ENCODE measurements at places on chromosomes 2 and 18. TPM values are rescaled to one million over a fixed set of nuclear protein-coding genes. Genes with fewer than 3 reads are reported as not detected.
A peak's percentile ranks its signal among the peaks of the same experiment; 100 is the strongest.

Gene IL37
- not detected for polyA plus RNA-seq

Gene CHRNG
- polyA plus RNA-seq, result not detected

Gene STPG4
- not detected for polyA plus RNA-seq

- DNase-seq, result peak; percentile 52
- no peak overlapping the region for H3K27ac ChIP-seq
- no peaks in the 10 kb centered on the region for H3K4me1 ChIP-seq
Observed at GRCh38 chr2:197191177-197191939, 119.2 kb downstream of the ANKRD44 start.

Gene SPATA3
- not detected for polyA plus RNA-seq

Gene DNAH7
- polyA plus RNA-seq, result 0.40 TPM

Gene POTEC
- polyA plus RNA-seq, result not detected

GRCh38 chr18:11923450-11923849, 15.3 kb upstream of the MPPE1 start:
- no peaks in the 10 kb centered on the region for H3K27me3 ChIP-seq
- no peak overlapping the region for H3K27ac ChIP-seq
- H3K4me1 ChIP-seq, result no peaks in the 10 kb centered on the region
- DNase-seq, result no peak

DNA sequence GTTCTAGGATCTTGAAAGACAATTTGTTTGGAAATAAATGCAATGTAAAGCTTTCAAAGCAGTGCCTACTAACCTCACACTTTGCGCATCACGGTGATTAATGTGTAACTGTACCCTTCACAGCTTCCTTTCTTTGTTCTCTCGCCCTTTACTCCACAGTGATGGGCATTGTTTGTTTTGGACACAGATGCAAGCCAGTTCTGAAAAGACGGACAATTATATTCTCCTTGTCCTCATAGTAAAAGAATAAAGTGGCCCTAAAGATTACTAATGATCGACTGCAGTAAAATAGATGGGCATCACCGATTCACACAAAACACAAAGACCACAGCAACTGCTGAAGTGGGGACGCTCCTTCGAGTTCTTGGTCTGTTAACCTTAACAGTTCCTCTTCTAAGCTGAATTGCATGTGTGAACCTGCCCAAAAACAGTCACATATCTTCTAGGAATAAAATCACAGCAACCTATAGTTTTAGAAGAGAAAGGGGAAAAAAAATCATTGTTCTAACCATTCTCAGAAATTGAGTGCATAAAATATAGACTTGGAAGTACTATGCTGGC, 7.7 kb downstream of the L3MBTL4 start:
- no peak overlapping the region for H3K4me3 ChIP-seq
- H3K27ac ChIP-seq, result no peak overlapping the region
- H3K36me3 ChIP-seq, result no peaks in the 10 kb centered on the region

Gene ZNF892
- polyA plus RNA-seq, result 1.0 TPM

DNA sequence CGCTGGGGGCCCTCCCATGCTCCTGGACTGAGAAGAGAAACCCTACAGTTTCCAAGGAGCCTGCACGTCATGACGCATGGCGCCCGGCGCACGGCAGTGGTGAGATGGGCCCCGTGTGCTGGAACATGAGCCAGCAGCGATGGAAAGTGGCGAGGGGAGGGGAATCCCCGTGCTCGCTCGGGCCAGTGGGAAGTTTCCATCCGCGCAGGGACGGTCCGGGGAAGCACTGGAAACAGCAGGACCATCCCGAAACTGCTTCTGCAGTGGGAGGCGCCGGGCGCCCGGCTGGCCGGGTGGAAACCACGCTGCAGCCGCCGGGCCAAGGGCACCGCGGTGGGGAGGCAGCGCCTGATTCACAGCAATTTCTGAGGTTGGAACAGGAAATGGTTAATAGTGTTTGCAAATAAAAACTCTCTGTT, 4.9 kb upstream of the PDCD1 start:
- H3K27ac ChIP-seq, result no peak overlapping the region
- H3K27me3 ChIP-seq, result peaks cover 16% of the 10 kb centered on the region

- H3K27me3 ChIP-seq, result no peaks in the 10 kb centered on the region
- peak overlapping the region; percentile 44 for H3K4me3 ChIP-seq
- peak; percentile 77 for DNase-seq
- H3K27ac ChIP-seq, result peak overlapping the region; percentile 89
Observed at GRCh38 chr18:10379522-10379921, 74.9 kb upstream of the APCDD1 start.

Gene DNER
- polyA plus RNA-seq, result 0.16 TPM

DNA sequence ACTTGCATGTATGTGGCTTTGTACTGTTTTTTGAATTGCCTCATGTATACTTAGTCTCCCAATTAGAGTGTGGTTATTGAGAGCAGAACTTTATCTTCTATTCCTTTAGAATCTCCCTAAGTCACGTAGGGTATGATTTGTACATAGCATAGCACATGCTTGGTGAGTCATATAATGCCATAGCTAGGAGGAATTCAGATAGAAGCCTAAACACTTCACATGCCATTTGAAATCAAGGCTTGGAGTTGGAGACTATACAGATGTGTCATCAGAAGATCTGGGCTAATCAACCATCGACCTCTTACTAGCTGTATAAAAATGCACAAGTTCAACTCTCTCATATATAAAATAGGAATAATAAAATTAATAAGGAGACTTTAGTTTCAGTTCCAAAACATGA, 222.6 kb upstream of the ST6GAL2 start:
- H3K4me3 ChIP-seq, result no peak overlapping the region
- H3K27ac ChIP-seq, result no peak overlapping the region
- H3K36me3 ChIP-seq, result no peaks in the 10 kb centered on the region
- DNase-seq, result peak; percentile 4
- H3K27me3 ChIP-seq, result no peaks in the 10 kb centered on the region
- no peaks in the 10 kb centered on the region for H3K4me1 ChIP-seq

- peaks cover 21% of the 10 kb centered on the region for H3K4me1 ChIP-seq
- peak overlapping the region; percentile 87 for H3K27ac ChIP-seq
- H3K27me3 ChIP-seq, result no peaks in the 10 kb centered on the region
- peak overlapping the region; percentile 91 for H3K4me3 ChIP-seq
Observed at GRCh38 chr2:157874997-157875640, 1.0 kb downstream of the ACVR1 start.

DNA sequence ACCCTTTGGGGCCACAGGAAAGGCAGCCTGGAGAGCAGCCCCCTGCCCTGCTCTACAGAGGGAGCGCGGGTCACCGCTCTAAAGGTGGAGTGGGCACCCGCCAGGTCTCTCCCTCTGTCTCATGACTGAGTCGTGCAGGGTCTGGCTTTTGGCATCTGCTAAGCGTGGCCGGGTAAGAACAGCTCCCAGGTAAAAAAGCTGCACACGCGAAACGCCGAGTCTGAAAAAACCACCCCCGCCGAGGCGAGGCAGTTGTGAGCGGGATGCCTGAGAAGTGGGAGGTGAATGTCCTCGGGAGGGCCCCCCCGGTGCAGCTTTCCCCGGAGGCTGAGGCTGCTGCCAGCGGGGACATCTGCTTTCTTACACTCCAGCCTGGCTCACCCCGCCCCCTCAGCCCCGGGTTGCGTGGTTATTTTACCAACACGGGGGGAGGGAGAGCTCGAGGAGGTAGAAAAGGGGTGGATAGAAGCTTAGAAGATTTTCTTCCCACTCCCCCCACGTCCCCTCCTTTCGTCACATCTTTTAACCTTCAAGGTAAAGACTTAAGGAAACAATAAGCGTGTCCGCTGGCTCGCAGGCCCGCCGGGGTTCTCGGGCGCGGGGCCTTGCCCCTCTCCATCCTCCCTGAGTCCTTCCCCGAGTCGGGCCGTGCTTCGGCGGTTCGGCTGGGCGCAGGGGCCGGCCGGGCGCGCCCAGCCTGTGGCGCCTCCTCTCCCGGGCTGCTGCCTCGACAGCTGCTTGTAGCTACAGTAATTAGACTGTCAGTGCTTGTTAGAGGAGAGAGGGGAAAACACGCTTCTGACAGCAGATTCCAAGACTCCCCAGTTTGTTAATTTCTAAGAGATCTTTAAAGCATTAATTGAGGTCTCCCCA, 70.6 kb upstream of the PSMD14 start:
- no peak overlapping the region for H3K27ac ChIP-seq
- peak; percentile 72 for DNase-seq
- H3K4me1 ChIP-seq, result peaks cover 4% of the 10 kb centered on the region
- H3K36me3 ChIP-seq, result peaks cover 15% of the 10 kb centered on the region

GRCh38 chr2:236215196-236215595, 47.0 kb upstream of the GBX2 start:
- H3K4me1 ChIP-seq, result no peaks in the 10 kb centered on the region
- H3K36me3 ChIP-seq, result no peaks in the 10 kb centered on the region
- peaks cover 17% of the 10 kb centered on the region for H3K27me3 ChIP-seq
- no peak for DNase-seq
- H3K4me3 ChIP-seq, result no peak overlapping the region

Gene TGFA
- 9.7 TPM for polyA plus RNA-seq

- H3K4me3 ChIP-seq, result no peak overlapping the region
- no peaks in the 10 kb centered on the region for H3K27me3 ChIP-seq
- no peak for DNase-seq
- no peaks in the 10 kb centered on the region for H3K4me1 ChIP-seq
Observed at GRCh38 chr2:5367321-5367720, 324.9 kb upstream of the SOX11 start.

Gene EHD3
- polyA plus RNA-seq, result 27.1 TPM

GRCh38 chr2:69298261-69298660, 88.8 kb downstream of the GFPT1 start:
- peaks cover 26% of the 10 kb centered on the region for H3K4me1 ChIP-seq
- H3K36me3 ChIP-seq, result no peaks in the 10 kb centered on the region
- H3K27ac ChIP-seq, result peak overlapping the region; percentile 96
- H3K4me3 ChIP-seq, result peak overlapping the region; percentile 45
- peak; percentile 98 for DNase-seq
- H3K27me3 ChIP-seq, result no peaks in the 10 kb centered on the region

DNA sequence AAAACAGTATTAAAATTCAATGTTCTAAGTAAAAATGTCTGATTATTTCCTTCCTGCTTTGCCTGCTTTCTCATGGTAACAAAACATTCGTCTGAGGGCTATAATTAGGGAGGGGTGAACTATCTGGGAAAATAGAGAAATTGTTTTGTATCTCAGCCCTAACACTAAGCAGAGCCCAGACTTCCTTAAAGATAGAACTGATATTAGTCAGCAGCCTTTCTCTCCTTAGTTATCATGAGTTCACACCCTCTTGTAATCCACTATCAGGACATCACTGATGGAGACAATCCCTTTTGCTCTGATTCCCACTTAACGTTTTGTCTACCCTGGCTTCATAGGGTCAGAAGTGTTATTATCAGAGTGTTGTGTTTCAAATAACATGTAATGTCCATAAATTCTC, 701.1 kb upstream of the ZEB2 start:
- no peak overlapping the region for H3K27ac ChIP-seq
- H3K4me1 ChIP-seq, result no peaks in the 10 kb centered on the region
- H3K27me3 ChIP-seq, result no peaks in the 10 kb centered on the region
- H3K36me3 ChIP-seq, result no peaks in the 10 kb centered on the region
- no peak for DNase-seq
- H3K4me3 ChIP-seq, result no peak overlapping the region

GRCh38 chr18:37889963-37890362, 324.4 kb upstream of the CELF4 start:
- no peaks in the 10 kb centered on the region for H3K36me3 ChIP-seq
- no peak overlapping the region for H3K27ac ChIP-seq
- H3K27me3 ChIP-seq, result no peaks in the 10 kb centered on the region
- no peak overlapping the region for H3K4me3 ChIP-seq
- H3K4me1 ChIP-seq, result no peaks in the 10 kb centered on the region

GRCh38 chr2:197079832-197080555, 153.5 kb upstream of the PGAP1 start:
- DNase-seq, result peak; percentile 45
- no peaks in the 10 kb centered on the region for H3K36me3 ChIP-seq
- no peak overlapping the region for H3K27ac ChIP-seq
- H3K4me3 ChIP-seq, result no peak overlapping the region

GRCh38 chr2:101132202-101132601, 19.0 kb downstream of the TBC1D8 start:
- H3K27me3 ChIP-seq, result no peaks in the 10 kb centered on the region
- no peak for DNase-seq
- no peak overlapping the region for H3K27ac ChIP-seq
- no peaks in the 10 kb centered on the region for H3K4me1 ChIP-seq

DNA sequence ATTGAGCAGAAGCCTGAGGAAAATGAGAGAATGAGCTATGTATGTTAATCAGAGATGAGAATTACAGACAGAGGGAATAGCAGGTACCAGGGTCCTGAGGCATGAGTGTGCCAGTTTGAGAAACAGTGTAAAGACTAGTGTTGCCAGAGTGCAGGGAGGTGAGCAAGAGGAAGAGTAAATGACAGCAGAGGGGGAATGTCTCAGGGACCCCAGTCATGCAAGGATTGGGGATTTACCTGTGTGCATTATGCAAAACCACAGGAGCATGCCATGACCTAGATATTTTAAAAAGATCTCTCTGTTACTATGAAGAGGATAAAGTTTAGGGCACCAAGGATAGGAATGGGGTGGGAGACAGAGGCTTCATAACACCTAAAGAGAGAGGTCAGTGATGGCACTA, 72.1 kb downstream of the TTC32 start:
- no peak for DNase-seq
- H3K27ac ChIP-seq, result no peak overlapping the region
- no peaks in the 10 kb centered on the region for H3K36me3 ChIP-seq
- H3K27me3 ChIP-seq, result no peaks in the 10 kb centered on the region
- no peaks in the 10 kb centered on the region for H3K4me1 ChIP-seq

DNA sequence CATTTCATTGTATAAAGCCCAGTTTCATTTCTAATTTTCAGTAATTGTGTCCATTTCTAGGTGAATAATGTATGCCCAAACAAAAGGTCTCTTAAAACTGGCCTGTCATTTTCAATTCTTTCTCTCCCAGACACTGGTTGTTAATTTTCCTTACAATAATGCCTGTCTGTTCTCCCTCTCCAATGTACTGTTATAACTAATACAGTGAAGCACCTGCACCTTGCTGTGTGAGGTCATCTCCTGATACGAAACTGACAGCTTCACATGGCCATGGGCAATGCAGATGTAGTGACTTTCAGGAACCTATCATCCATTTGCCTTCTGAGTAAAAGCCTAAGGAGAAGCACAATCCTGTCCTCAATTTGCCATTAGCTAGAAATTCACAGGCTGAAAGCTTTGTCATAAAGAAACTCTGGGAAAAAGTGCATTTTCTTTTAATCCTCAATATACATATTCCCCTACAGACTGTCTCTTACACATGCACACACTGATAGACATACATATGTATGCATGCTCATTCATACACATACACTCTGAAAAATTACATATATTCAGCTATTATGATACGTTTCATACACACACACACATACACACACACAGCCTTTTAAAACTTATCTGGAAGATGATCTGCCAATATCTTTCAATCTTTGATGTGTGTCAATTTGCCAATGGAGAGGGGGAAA, 1030.3 kb downstream of the TDRD15 start:
- no peak for DNase-seq
- H3K36me3 ChIP-seq, result no peaks in the 10 kb centered on the region
- no peak overlapping the region for H3K27ac ChIP-seq
- no peaks in the 10 kb centered on the region for H3K4me1 ChIP-seq
- H3K4me3 ChIP-seq, result no peak overlapping the region

Data from GM23248 (cell line).